ENCODE measurements at places on chromosomes 16 and 17.

GRCh38 chr17:17090642-17091103 lies 48.4 kb downstream of the MPRIP start:
- DNase-seq: no peak

- DNase-seq: no peak
Observed at GRCh38 chr17:31566247-31566991, 174.9 kb downstream of the RAB11FIP4 start.

GRCh38 chr16:85664580-85665372 lies 24.0 kb downstream of the GINS2 start:
- DNase-seq: no peak

GRCh38 chr17:4751932-4752331 lies 12.2 kb upstream of the CXCL16 start:
- no peak for DNase-seq

DNA sequence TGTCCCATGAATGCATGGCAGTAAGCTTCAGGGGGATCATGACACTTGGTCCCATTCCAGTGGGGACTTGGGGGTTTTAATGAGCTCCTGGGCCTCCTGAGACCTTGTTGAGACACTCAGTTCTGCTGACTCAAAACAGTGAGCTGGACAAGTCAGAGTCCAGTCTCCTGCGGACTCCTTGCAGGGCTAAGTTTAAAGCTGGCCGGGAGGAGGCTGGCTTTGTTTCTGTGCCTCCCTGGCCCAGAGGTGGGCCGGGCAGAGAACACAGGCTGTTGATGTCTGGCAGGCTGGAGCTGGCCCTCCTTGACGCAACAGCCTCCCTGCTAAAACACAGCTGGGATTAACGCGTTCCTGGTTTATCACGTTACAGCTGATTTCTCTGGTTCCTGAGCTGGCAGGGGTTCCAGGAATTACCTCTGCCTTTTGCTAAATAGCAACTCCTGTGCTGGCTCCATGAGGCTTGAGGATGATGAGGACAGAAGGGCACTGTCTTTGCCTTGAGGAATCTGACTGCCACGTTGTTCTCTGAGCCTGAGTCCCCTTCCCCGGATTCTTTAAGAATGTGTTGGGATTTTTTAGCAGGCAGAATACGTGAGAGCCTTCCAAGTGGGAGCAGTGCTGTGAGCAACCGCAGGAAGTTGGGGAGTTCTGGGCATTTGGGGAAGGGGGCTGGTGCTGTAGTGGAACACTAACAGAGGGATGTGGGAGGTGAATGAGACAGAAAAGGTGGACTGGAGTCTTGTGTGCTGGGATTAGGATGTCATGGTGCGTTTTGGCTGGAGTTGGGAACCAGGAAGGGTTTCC lies 2.0 kb downstream of the GPT2 start:
- DNase-seq: no peak

All from SW 1271 (cell line).